ENCODE measurements at places on chromosomes 2 and 18. TPM values are rescaled to one million over a fixed set of nuclear protein-coding genes. Genes with fewer than 3 reads are reported as not detected.

- H3K36me3 ChIP-seq: no peaks in the 10 kb centered on the region
- DNase-seq: no peak
- no peak overlapping the region for H3K27ac ChIP-seq
- no peak overlapping the region for H3K4me3 ChIP-seq
These were observed 1286.6 kb upstream of the ZEB2 start for GRCh38 chr2:145806546-145806945.

GRCh38 chr2:56680971-56681631 lies 497.3 kb downstream of the CCDC85A start:
- H3K27me3 ChIP-seq: no peaks in the 10 kb centered on the region
- no peak overlapping the region for H3K4me3 ChIP-seq
- no peak overlapping the region for H3K27ac ChIP-seq

DNA sequence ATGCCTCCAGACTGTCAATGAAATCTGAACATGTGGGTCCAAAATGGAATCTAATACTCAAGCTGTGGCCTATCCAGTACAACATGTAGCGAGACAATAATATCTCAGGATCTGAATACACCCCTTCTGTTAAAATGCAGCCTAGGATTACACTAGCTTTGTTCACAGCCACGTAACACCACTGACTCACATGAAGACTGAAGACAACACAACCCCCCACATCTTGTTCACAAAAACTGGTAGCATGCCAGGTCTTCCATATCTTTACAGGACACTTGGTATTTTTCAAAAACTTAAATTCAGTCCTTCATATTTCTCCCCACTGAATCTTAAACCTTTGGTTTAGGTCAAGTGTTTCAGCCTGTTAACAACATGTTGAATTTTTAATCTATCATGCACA lies 84.2 kb downstream of the SLC8A1 start:
- no peaks in the 10 kb centered on the region for H3K36me3 ChIP-seq
- H3K27ac ChIP-seq: no peak overlapping the region
- DNase-seq: no peak
- H3K4me3 ChIP-seq: no peak overlapping the region
- H3K27me3 ChIP-seq: no peaks in the 10 kb centered on the region
- no peaks in the 10 kb centered on the region for H3K4me1 ChIP-seq

DNA sequence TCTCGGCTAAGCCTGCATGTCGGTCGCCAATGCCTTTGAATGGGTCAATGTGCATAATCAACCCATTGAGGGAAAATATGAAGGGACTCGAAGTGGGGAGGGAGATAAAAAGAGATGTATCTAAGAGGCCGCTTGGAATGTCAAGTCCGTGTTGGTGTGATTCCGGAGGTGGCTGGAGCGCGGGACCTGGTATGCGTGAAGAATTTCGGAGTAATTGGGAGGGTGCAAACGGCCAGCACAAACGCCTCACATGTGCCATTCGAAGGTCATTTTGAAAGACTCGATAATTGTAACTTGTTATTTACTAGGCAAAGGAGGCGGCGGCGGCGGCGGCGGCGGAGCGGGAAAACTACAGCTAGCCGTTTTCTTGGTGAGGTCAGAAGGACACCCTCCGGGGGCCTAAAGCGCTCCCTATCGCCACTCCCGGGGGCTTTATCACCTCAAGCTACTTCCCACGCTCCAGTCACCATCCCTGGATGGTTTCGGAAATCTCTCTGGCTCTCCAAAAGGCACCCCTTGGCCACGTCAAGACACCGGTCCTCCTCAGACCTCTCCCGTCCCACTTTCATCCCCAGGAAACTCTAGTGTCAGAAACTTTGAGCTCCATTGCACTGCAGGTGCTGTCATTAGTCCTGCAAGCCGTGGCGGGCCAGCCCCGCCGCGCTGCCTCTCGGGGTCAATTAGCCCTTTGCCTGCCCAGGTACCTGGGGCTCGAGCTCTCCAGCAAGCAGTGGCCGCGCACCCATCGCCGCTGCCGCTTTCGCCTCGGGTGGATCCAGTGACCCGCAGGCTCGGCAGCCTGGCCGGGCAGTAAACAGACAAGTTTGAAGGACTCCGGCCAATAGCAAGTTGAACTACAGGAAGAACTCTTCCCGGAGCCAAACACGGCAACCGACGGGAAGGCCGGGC lies 1.5 kb downstream of the ERBB4 start:
- H3K4me3 ChIP-seq: no peak overlapping the region
- peaks cover 5% of the 10 kb centered on the region for H3K27me3 ChIP-seq
- DNase-seq: no peak

DNA sequence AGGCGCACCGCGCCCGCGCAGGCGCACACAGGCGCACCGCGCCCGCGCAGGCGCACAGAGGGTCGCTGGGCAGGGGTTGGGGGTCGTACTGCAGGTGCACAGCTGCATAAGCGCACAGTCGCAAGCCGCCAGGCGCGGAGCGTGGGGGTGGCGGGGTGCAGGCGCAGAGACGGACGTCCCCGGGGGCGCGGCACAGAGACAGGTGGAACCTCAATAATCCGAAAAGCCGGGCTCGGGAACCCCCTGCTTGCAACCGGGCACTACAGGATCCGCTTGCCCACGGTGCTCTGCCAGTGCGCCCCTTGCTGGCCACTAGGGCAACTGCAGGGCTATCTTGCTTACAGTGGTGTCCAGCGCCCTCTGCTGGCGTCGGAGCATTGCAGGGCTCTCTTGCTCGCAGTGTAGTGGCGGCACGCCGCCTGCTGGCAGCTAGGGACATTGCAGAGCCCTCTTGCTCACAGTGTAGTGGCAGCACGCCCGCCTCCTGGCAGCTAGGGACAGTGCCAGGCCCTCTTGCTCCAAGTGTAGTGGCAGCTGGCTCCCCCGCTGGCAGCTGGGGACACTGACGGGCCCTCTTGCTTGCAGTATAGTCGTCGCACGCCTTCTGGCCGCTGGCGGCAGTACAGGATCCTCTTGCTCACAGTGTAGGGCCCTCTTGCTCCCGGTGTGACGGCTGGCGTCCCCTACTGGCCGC lies 34.9 kb downstream of the FAM110C start:
- H3K27me3 ChIP-seq: peaks cover 3% of the 10 kb centered on the region
- H3K4me3 ChIP-seq: no peak overlapping the region
- no peak overlapping the region for H3K27ac ChIP-seq
- H3K4me1 ChIP-seq: no peaks in the 10 kb centered on the region
- peak; percentile 67 for DNase-seq

DNA sequence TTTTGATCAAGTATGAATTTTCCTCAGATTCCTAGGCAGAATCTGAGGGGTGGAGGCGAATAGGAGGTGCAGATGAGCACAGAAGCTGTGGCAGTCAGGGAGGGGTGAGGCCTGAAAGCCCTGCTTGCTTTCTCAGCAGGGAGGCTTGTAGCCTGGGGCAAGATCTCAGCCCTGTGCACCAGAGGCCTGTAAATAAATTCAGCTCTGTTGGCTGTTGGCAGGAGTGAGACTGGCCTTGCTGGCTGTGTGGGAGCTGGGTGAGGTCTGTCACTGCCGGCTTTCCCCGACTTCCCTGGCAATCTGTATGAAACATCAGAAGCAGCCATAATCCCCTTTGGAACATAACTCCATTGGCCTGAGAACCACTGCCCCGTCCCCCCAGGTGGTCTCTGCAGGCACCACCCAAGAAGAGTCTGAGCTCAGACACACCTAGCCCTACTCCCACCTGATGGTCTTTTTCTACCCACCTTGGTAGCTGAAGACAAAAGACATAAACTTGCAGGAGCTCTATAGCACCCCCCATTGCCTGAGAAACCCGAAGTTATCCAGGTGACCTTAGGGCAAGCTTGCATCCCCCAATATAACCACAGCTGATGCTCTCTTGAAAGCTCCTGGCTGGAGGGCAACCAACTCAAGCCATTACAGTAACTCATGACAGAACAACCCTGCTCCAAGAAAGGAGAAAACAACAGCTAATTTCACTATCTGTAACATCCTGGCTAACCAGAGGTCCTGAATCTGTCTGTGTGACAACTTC lies 32.3 kb downstream of the EVA1A start:
- H3K27me3 ChIP-seq: no peaks in the 10 kb centered on the region
- H3K36me3 ChIP-seq: no peaks in the 10 kb centered on the region
- H3K27ac ChIP-seq: no peak overlapping the region

DNA sequence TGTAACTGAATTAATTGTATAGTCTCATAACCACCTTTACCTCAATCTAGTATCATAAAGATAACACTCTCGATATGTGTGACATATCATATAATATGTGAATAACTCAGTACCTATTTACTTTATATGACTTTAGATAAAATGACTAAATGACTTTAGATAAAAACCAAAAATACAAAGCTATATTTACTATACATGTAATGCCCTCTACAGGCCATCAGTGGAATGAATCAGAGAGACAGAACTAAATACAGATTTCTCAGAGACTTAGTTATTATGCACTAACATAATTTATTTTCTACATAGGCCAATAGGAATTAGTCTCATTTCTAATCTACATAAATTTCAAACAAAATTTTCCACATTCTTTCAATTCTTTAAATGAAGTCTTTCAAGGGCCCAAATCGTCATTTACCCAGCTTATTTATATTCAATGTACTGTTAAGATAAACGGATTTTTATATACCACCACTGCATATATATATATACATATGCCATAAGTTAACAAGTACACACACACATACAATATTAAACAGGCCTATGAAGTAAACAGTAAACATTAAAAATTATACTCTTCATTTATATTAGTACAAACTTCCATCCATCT lies 219.9 kb downstream of the EXOC6B start:
- no peak overlapping the region for H3K27ac ChIP-seq
- no peaks in the 10 kb centered on the region for H3K27me3 ChIP-seq
- no peaks in the 10 kb centered on the region for H3K36me3 ChIP-seq
- no peak overlapping the region for H3K4me3 ChIP-seq
- H3K4me1 ChIP-seq: no peaks in the 10 kb centered on the region
- no peak for DNase-seq

GRCh38 chr18:61992285-61992684 lies 99.5 kb upstream of the RNF152 start:
- no peaks in the 10 kb centered on the region for H3K36me3 ChIP-seq
- H3K4me3 ChIP-seq: no peak overlapping the region
- H3K27me3 ChIP-seq: no peaks in the 10 kb centered on the region
- no peak overlapping the region for H3K27ac ChIP-seq
- H3K4me1 ChIP-seq: no peaks in the 10 kb centered on the region
- no peak for DNase-seq

GRCh38 chr2:41966431-41966893 lies 81.4 kb upstream of the PKDCC start:
- H3K4me1 ChIP-seq: no peaks in the 10 kb centered on the region
- DNase-seq: no peak
- no peaks in the 10 kb centered on the region for H3K36me3 ChIP-seq
- H3K27me3 ChIP-seq: no peaks in the 10 kb centered on the region

- no peak overlapping the region for H3K4me3 ChIP-seq
- DNase-seq: no peak
- H3K4me1 ChIP-seq: no peaks in the 10 kb centered on the region
- no peaks in the 10 kb centered on the region for H3K27me3 ChIP-seq
- H3K27ac ChIP-seq: no peak overlapping the region
These were observed 434.8 kb upstream of the SLC8A1 start for GRCh38 chr2:40886655-40887054.

DNA sequence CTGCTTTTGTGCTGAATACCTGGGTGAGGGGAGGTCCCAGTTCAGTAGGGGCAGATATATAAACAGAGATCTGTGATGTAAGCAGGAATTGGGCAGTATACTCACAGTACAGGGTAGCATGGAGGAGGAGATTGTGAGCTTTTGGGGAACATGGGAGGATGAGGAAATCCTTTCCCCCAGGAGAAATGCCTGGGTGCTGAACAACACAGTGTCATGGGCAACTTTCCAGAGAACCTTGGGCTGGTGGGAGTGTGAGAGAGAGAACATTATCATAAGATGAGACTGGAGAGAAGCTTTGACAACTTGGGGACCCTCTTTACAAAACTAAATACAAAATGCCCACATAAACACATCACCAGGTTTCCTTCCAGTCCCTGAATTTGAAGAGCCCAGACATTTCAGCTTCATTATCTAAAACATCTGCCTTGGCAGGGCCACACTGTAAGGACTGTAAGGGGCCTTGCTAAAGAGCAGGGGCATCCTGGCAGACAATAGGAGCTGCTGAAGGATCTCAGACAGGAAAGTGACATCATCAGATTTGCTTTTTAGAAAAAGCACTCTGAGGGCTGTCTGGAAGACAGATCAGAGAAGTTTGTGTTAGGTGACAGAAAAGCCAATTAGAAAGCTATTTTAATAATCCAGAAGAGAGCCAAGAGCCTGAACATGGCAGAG lies 303.1 kb upstream of the FBXO11 start:
- H3K4me3 ChIP-seq: no peak overlapping the region
- H3K27ac ChIP-seq: no peak overlapping the region
- no peaks in the 10 kb centered on the region for H3K27me3 ChIP-seq
- H3K36me3 ChIP-seq: no peaks in the 10 kb centered on the region

DNA sequence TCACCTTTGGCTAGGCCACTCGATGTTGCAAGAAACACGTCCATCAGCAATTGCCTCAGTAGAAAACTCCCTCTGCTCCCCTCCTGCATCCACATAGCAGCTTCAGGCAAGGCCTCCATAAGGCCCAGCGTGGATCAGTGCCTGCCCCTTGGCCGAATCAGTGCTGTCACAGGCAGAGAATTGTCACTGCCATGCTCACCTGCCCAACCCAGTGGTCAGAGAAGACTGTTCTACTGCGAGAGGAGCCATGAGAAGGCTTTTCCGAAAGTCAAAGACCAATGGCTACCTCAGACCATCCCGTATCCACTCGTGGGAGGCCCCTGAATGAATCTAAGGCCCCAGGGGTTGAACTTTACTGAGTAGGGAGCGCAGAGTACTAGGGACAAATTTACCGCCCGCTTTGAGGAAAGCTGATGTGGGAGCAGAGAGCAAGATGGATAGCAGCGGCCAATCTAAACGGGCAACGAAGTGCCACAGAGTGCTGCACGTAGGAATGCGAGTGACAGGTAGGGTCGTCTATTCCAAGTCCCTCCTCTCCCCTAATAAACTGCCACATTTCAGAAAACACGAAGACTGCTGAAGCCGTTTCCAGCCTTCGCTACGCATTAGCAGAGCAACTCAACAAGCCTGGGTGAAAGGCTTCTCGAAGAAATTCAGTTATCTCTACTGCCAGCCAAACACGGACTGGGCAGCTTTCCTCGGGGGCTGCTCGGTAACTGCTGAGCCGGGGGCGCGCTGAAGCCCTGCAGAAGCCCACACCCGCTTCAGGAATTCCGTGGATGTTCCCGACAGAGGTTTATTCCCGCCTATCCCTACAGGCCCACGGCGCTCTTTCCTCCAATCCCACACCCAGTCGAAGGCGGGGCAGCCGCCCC lies 968 bp upstream of the RALBP1 start:
- H3K4me1 ChIP-seq: peaks cover 19% of the 10 kb centered on the region
- no peaks in the 10 kb centered on the region for H3K27me3 ChIP-seq
- peak; percentile 8 for DNase-seq
- peak overlapping the region; percentile 87 for H3K27ac ChIP-seq

- no peak overlapping the region for H3K4me3 ChIP-seq
- H3K27me3 ChIP-seq: no peaks in the 10 kb centered on the region
- H3K27ac ChIP-seq: no peak overlapping the region
- no peaks in the 10 kb centered on the region for H3K4me1 ChIP-seq
These were observed 741.3 kb upstream of the RAB6C start for GRCh38 chr2:129237966-129238725.

GRCh38 chr2:46748735-46749531 lies 166.7 kb downstream of the MCFD2 start:
- DNase-seq: no peak
- no peaks in the 10 kb centered on the region for H3K27me3 ChIP-seq
- no peaks in the 10 kb centered on the region for H3K36me3 ChIP-seq
- no peak overlapping the region for H3K27ac ChIP-seq
- no peak overlapping the region for H3K4me3 ChIP-seq
- peaks cover 12% of the 10 kb centered on the region for H3K4me1 ChIP-seq

The ALK gene
- not detected for total RNA-seq

The SERPINB3 gene
- total RNA-seq: not detected

The SESTD1 gene
- 3.7 TPM for total RNA-seq

The PARD3B gene
- total RNA-seq: 0.26 TPM

The CCDC68 gene
- total RNA-seq: not detected

The RFX8 gene
- total RNA-seq: not detected

All from CD8-positive, alpha-beta memory T cell (primary cell).